Kidney glomerular epithelial cell (primary cell): ENCODE measurements at places on chromosomes 7 and 10.

GRCh38 chr7:45324683-45325237 is 167.2 kb downstream of the RAMP3 start:
- no peak for DNase-seq

DNA sequence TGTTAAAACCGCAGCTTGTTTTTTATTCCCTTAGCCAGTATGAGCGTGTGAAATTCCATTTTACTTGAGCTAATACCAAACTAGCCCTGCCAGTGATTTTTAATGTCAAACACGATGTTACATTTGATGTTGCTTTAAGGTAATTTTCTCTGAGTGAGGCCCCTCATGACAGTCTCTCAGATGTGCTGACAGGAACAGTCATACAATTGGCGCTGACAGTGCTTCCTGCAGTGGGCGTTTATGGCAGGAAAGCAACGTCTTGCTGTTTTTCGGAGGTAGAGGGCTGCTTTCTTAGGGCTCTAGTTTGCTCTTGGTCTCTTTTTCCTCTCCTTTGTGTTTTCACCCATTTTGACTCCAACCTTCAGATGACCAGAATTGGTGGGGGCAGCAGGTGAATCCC is 19.3 kb downstream of the PON1 start:
- no peak for DNase-seq

- peak; percentile 93 for DNase-seq
Observed at GRCh38 chr10:31940839-31941653, 12.4 kb upstream of the ARHGAP12 start.

- no peak for DNase-seq
Observed at GRCh38 chr7:92813390-92814024, 22.9 kb downstream of the CDK6 start.

GRCh38 chr7:6171532-6172223 is 100.7 kb downstream of the CYTH3 start:
- DNase-seq: no peak

DNA sequence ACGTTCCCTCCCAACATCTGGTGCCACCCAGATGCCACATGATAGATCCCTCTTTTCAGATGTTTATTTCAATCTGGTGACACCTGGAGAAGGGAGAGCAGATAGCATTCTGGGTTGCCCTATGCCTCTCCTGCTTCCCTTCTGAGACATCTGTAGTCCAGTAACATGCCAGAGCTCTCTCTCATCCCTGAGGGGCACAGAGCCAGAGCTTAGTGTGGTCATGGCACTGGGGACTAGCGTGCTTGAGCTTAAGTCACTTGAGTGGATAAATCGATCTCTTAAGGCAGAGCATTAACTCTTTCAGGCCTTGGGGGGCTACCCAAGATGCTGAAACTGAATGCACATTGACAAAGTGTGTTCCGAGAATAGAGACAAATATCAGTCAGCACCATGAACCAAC is 47.9 kb downstream of the WNT2 start:
- no peak for DNase-seq

DNA sequence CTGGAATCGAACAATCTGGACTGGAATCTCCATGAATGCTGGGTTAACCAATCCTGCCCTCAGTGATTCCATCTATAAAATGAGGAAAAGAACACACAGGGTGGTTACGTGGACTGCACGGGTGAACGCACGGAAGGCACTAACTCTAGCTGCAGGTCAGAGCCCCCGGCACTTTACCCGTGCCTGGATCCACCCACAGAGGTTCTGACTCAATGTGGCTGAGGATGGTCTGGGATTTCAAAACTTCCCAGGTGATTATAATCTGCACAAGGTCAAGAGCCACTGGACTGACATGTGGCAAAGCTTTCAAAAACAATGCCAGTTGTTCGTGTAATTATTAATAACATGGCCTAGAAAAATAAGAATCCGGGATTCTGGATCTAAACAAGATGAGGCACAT is 29.2 kb downstream of the KIAA1549 start:
- peak; percentile 78 for DNase-seq

GRCh38 chr7:33346055-33346454 is 216.7 kb downstream of the BBS9 start:
- peak; percentile 3 for DNase-seq

- no peak for DNase-seq
Observed at GRCh38 chr7:28533731-28534531, 121.6 kb downstream of the CREB5 start.

DNA sequence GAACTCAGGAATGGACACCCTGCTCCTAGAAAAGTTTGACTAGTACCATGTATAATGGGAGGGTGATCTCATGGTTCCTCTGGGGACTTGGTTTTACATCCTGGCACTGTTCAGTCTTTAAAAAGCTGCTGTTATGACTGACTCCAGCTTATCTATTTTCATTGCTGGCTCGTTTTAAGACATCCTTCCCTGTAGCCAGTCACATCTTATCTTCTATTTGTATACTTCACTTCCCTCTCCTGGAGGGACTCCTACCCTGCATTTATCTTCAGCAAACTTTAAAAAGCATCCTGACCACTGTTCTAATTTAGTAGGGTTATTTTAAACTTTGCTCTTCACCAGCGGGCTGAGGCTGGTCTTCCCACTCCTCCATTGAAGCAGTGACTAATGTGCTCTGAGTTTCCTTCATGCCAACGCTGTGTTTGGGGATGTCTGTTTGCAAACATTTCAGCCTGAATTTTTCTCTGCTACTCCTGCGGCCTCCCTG is 72.9 kb upstream of the ARMC3 start:
- no peak for DNase-seq

- DNase-seq: no peak
Observed at GRCh38 chr10:127195571-127196281, 665 bp downstream of the INSYN2A start.

GRCh38 chr7:38245409-38245977 is 27.9 kb downstream of the TARP start:
- no peak for DNase-seq

DNA sequence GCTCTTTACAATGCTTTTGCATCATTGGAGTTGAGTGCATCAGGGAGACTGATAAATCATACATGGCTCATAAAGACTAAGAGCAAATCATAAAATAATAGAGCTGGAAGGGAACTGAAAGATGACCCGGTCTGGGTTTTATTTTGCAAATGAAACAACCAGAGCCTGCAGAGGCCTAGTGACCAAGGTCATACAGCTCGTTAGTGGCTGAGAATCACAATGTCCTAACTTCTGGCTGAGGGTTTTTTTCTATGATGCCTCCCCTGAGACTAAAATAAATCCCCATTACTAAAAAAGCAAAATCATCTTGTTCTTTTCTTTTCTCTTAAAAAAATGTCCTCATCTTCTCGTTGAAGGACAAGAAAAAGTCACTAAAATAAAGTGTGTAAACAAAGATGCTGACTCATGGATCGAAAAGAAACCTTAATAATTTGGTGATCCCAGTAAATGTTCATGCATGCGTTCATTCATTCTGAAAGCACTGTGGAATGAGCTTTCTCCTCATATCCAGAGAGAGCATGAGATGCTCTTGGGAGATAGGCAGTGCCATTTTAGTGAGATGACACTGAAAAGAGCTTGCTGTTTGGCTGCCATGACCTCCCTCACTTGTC is 107.8 kb upstream of the PHYHIPL start:
- no peak for DNase-seq

GRCh38 chr10:110643653-110644597 is at the start of gene RBM20:
RBM20 (plus strand) TSS chr10:110644336; CDS start chr10:110644455, 119 bp downstream.
- DNase-seq: no peak

- peak; percentile 1 for DNase-seq
Observed at GRCh38 chr10:126302826-126303665, 85.2 kb downstream of the ADAM12 start.

GRCh38 chr10:101817337-101818118 is 716 bp downstream of the OGA start:
- DNase-seq: peak; percentile 88

DNA sequence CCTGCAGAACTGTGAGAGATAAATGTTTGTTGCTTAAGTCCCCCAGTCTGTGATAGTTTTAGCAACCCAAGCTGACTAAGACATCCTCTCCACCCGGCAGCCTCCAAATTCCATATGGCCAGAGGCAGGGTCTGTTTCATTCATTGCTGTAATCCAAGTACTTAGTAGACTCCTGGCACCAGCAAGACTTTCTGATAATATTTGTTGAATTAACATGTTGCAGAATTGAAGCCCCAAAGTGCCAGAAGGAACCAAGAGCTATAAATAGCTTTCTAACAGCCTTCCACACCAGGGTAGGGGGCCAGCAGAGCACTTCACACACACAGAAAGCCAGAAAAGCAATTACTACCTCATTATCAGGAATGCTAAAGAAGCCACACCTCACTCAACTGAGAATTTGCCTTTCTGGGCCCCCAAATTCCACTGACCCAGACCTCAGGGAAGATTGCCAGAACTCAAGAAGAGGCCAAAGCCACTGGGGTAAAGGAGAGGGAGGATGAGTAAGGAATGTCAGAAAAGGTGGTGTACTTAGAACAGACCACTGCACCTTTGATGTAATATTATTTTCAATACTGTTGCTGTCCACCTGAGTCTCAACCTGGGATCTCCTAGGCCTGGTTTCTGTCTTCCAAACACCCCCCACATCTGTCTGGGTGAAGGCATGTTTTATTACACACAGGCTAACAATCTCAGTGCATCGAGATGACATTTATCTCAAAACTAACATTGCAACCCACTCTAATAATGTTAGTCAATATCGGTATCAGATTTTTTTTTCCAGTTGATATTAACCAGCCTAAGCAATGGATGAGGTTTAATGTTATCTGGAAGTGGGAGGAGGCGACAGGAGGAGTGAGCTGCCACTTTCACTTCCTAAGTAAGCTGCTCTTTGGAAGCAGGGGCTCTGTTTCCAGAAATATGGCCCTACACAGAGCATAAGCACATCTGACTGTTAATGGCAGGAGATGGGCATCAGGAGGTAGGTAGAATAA is 5.5 kb downstream of the NOD1 start:
- no peak for DNase-seq

DNA sequence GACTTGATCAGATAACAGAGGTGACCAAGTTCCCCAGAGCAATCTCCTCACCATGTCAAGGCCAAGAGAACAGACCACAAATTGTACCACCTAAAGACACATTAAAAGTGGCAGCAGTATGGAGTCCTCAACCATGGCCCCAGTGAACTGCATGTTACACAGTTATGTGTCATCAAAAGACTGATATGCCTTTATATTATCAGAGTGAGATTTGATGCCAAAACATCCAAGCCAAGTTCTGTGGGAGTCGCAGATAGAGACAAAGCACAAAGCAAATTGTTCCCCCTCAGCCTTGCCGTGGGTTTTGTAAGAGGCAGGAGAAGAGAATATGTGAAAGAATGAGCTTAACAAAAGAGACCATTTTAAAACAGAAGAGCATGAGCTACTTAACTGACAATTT is 39.2 kb upstream of the TES start:
- DNase-seq: no peak

DNA sequence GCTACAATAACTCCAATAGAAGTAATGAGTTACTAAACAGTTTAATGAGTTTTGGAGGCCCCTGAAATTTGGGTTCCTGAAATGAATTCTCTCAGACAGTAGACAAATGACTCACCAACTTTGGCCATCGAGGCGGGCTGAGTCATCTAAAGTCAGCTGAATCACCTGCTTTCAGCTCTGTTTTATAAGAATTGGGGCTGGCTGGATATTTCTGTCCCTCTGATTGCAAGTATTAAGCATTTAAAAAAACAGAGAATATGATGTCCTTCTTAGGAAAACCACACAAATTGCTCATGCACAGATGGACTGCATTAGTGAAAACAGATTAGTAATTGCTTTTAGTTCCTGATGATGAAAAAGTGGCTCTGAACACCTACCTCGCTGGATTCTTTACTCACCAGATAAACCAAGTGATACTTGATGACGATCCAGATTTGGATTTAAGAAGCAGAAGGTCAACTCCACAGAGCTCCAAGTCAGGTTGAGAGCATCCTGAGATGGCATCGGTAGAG is 59.1 kb downstream of the ZNF365 start:
- peak; percentile 99 for DNase-seq

DNA sequence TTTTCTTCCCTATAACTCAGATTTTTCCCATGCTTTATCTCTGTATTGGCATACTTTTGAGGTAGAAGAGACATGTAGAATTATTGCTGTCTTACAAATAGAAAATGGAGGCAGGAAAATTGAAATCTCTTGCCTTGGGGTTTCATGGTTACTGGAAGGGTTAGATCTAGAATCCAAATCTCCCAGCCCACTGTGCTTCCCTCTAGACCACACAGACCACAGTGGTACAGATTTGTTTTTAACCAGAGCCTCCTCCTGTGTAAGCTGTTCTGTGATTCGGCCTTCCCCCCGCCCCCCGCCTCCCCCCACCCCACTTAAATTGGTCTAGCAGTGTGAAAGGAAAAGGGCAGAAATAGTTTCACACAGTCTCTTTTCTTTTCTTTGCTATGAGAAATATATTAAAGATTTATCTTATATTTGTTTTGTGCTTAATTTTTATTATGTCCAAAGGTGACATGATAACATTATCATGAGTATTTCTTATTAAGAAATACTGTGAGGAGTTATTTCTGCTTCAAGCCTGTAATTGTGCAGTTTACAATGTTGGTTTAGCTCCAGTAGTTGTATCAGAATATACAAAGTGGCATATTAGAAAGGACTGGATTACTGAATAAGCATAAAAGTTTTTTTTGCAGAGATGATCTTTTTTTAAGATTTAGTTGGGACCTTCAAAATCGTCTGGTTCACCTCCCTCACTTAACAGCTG is 368.8 kb upstream of the BMPER start:
- no peak for DNase-seq

- DNase-seq: no peak
Observed at GRCh38 chr10:76255241-76255640, 823.8 kb downstream of the LRMDA start.

- DNase-seq: no peak
Observed at GRCh38 chr10:115985786-115986185, 287.2 kb downstream of the GFRA1 start.
